Mesangial cell (primary cell): ENCODE measurements at places on chromosomes 3 and 15. TPM values are rescaled to one million over a fixed set of nuclear protein-coding genes. Genes with fewer than 3 reads are reported as not detected.

Gene ISLR2
- total RNA-seq: under 0.01 and 1.5 TPM in 2 replicates

Gene FRMD5
- total RNA-seq: 8.5 and 10.8 TPM in 2 replicates

Gene PPIB
- 474 and 732 TPM in 2 replicates for total RNA-seq

Gene NR1I2
- under 0.01 and 0.16 TPM in 2 replicates for total RNA-seq

Gene RAB6B
- total RNA-seq: 1.3 and 3.3 TPM in 2 replicates

Gene HDAC11
- 7.0 and 27.0 TPM in 2 replicates for total RNA-seq

Gene AGBL1
- total RNA-seq: not detected in 2 replicates

Gene KPNA4
- 15.6 and 20.9 TPM in 2 replicates for total RNA-seq

Gene EIF2B5
- 21.8 and 30.5 TPM in 2 replicates for total RNA-seq

Gene PRSS50
- total RNA-seq: 0.16 and 0.63 TPM in 2 replicates

Gene REC114
- total RNA-seq: not detected in 2 replicates

Gene MAGEF1
- total RNA-seq: 21.7 and 29.2 TPM in 2 replicates

Gene GP5
- total RNA-seq: under 0.01 and 0.16 TPM in 2 replicates

Gene OGG1
- total RNA-seq: 26.5 and 28.7 TPM in 2 replicates

Gene SCN11A
- total RNA-seq: 0.13 TPM in 1 of 2 replicates, not detected in the other

Gene ADAM10
- 84.4 and 227 TPM in 2 replicates for total RNA-seq

Gene RTP3
- total RNA-seq: not detected in 2 replicates

Gene PCOLCE2
- 1.0 and 2.9 TPM in 2 replicates for total RNA-seq

Gene PPARG
- total RNA-seq: 18.3 and 21.3 TPM in 2 replicates

Gene SH3GL3
- total RNA-seq: 0.38 and 0.98 TPM in 2 replicates

Gene C3orf49
- total RNA-seq: not detected in 2 replicates

Gene DYNC1LI1
- 22.7 and 27.4 TPM in 2 replicates for total RNA-seq

Gene ANKRD34C
- not detected in 2 replicates for total RNA-seq

Gene NPAP1
- total RNA-seq: not detected in 2 replicates

Gene SEMA6D
- total RNA-seq: 0.49 and 2.9 TPM in 2 replicates

Gene SEMA3G
- 0.25 TPM in 1 of 2 replicates, not detected in the other for total RNA-seq

Gene FBXW12
- 0.25 TPM in 1 of 2 replicates, not detected in the other for total RNA-seq

Gene MOBP
- total RNA-seq: not detected in 2 replicates

Gene PAQR5
- 0.81 and 0.89 TPM in 2 replicates for total RNA-seq

Gene CGNL1
- 5.9 and 45.4 TPM in 2 replicates for total RNA-seq

Gene SOX14
- not detected in 2 replicates for total RNA-seq

Gene HRG
- total RNA-seq: not detected in 2 replicates

Gene ZNF80
- not detected in 2 replicates for total RNA-seq

Gene CYFIP1
- 89.6 and 93.3 TPM in 2 replicates for total RNA-seq

Gene SEMA7A
- 33.8 and 96.3 TPM in 2 replicates for total RNA-seq

Gene CCR4
- not detected in 2 replicates for total RNA-seq

Gene CLDN11
- 16.3 and 77.7 TPM in 2 replicates for total RNA-seq

Gene CCR5
- not detected in 2 replicates for total RNA-seq

Gene INO80
- 17.6 and 33.4 TPM in 2 replicates for total RNA-seq

Gene CAV3
- not detected in 2 replicates for total RNA-seq

Gene CD200R1
- not detected in 2 replicates for total RNA-seq

Gene LEKR1
- 0.38 and 0.65 TPM in 2 replicates for total RNA-seq

Gene RFC4
- 7.5 and 49.0 TPM in 2 replicates for total RNA-seq

Gene TM4SF18
- total RNA-seq: 0.51 TPM in 1 of 2 replicates, not detected in the other

Gene DLG1
- total RNA-seq: 54.4 and 82.0 TPM in 2 replicates

Gene TPRA1
- total RNA-seq: 53.8 and 61.5 TPM in 2 replicates

Gene EPB42
- total RNA-seq: not detected in 2 replicates

Gene SIDT1
- total RNA-seq: 0.13 TPM in 1 of 2 replicates, not detected in the other

Gene RBP2
- total RNA-seq: not detected in 2 replicates

Gene AMT
- 0.65 and 6.3 TPM in 2 replicates for total RNA-seq

Gene CPLX3
- total RNA-seq: not detected in 2 replicates

Gene MB21D2
- total RNA-seq: 14.1 and 14.7 TPM in 2 replicates

Gene ZDHHC19
- 0.13 TPM in 1 of 2 replicates, not detected in the other for total RNA-seq

Gene OCA2
- total RNA-seq: 0.49 and 0.76 TPM in 2 replicates

Gene CDHR4
- not detected in 2 replicates for total RNA-seq

Gene MED12L
- total RNA-seq: 0.49 and 0.63 TPM in 2 replicates

Gene PPM1L
- total RNA-seq: 2.6 and 6.5 TPM in 2 replicates

Gene ADGRG7
- total RNA-seq: not detected in 2 replicates
